ENCODE measurements at places on chromosomes 4 and X.

DNA sequence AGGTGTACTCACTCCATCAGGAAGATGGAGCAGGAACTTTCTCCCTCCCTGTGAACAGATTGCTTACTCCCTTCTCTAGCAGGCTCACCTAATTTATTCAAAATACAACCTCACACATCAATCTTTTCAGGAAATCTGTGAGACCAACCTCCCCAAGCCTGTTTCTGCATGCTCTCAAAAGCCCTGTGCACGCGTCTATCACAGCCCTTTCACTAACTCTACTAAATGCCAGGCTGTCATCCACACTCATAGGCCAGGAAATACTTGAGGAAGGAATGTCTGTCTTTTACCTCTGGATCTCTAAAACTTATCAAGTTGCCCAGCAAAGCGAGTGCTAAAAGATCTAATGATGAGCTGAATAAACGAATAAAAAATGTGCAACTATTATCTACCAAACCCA is 11.2 kb downstream of the CAMK2D start:
- no peak for DNase-seq

- no peak for DNase-seq
Observed at GRCh38 chr4:94290245-94290644, 52.4 kb downstream of the HPGDS start.

GRCh38 chrX:16979226-16979625 is 32.8 kb downstream of the REPS2 start:
- DNase-seq, result no peak

GRCh38 chr4:132065940-132066495 is 1083.1 kb upstream of the PCDH10 start:
- DNase-seq, result no peak

DNA sequence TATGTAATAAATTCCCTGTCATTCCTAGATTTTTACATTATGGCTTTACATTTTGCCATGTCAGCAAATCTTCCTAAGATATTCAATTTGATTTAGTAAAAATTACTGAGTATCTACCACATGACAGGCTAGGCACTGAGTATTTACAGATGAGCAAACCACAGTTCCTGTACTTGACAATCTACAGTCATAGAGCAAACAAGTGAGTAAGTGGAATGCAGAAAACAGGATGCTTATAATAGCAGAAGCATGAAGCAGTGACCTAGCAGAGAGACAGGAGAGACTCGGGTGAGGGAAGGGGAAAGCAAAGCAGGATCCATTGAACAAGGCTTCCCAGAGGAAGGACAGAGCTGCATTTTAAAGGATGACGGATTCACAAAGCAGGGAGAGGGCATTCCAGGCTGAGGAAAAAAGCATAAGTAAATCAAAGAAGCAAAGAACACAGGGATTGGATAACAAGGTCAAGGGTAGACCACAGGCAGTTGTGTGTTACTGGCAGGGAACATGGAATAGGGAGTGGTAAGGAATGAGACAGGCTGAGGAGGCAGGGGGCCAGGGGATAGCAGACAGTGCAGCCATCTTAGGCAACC is 124.7 kb upstream of the C1QTNF7 start:
- no peak for DNase-seq

DNA sequence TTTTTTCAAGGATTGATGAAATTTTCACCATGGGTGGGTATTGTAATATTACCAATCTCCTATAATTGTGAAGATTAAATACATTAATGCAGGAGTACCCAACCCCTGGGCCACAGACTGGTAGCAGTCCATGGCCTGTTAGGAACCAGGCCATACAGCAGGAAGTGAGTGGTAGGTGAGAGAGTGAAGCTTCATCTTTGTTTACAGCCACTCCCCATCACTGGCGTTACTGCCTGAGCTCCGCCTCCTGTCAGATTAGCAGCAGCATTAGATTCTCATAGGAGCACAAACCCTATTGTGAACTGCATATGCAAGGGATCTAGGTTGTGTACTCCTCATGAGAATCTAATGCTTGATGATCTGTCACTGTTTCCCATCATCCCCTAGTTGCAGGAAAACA is 15.1 kb downstream of the RAPGEF2 start:
- DNase-seq, result no peak

- DNase-seq, result peak; percentile 3
Observed at GRCh38 chr4:73341454-73341853, 62.6 kb upstream of the ALB start.

DNA sequence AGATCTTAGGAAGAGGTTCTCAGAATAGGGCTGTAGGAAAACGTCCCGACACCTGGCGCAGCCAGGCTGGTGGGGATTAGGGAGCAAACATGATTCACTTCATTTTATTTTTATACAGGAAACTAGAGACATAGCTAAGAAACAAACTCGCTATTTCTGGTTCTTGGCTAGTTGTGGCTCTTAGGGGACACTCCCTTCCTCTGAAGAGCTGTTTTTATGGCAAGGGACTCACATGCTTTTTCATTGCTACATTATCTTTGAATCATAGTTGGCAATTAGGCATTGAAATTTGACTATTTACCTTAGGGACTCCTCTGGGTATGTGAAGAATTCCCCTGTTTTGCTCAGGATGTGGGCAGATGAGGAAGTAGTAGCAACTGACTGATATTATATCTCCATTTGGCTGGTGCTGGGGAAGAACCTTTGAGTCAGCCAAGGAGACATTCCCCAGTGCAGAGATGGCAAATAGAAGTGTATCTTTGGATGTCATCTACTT is 174.5 kb downstream of the SMIM20 start:
- DNase-seq, result no peak

- no peak for DNase-seq
Observed at GRCh38 chr4:38343608-38344007, 320.4 kb upstream of the KLF3 start.

GRCh38 chr4:140084385-140084784 is 69.6 kb downstream of the MAML3 start:
- DNase-seq, result no peak

DNA sequence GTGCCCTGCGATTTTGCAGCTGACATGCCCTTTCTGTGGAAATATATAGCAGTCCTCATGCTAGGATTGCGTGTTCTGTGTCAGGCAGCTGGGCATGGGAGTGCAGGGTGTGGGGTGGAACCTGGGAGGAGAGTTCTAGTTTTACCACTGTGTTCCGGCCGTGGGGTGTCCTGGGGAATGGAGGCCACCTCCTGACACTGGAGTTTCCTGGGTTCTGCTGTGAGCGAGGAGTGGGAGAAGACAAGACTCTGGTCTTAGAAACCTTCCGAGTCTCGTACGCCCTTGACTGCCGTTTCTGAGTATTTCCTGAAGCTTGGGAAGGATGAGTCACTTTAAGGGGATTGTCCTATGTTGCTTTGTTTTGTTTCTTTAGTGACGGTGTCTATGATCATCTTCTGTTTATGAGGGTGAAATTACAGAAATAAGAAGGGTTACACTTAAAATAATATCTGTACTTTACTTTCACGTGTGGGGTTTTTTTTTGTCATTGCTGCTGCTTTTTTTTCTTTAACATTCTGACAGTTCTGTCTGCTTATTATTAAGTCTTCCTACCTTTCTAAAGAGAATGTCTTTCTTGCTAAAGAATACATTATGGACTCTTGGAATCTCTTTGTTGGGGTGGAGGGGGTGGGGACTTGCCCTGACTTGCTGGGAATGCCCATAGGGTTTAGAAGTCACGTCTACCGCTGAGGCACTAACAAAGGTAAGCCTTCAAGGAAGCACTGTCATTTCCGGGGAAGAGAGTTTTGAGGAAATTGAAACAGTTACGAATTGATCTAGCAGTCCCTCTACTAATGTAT is 19.1 kb downstream of the CD99 start:
- no peak for DNase-seq

- DNase-seq, result no peak
Observed at GRCh38 chr4:79980448-79980847, 92.6 kb downstream of the ANTXR2 start.

DNA sequence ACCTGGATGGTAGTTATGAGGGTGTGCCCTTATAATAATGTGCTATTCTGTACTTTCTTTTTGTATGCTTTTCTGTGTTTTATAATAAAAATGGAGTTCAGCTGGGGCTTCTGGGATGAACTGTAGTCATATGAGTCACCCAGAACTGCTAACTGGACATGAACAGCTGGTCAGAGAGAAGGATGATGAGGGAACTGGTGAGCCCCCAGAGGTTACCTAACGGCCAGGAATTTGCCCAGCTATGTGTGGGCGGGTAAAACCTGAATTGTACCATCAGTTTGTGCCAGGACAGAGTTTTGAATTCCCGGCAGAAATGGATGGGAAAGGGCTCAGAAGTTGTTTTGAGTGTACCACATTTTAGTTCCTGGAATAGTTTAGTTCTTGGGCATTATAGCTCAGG is 138.0 kb upstream of the USP9X start:
- no peak for DNase-seq

DNA sequence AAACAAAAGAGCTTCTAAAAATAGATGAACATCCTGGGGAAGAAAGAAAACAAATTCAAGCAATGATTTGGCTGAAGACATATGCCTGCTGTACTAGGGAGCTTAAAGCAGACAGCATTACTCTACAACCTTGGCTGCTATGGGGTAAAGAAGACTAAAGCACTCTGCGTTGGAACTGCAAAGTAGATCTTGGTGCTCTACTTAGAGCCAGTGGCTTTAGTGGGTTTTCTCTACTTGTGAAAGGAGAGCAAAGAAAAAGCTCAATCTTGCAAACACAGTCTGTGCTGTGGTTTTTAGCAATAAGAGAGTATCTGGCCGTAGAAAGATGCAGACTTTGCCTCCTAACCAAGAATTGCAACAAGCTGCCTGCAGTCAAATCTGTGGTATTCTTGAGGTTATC is 334.7 kb upstream of the NDST3 start:
- DNase-seq, result no peak

- DNase-seq, result no peak
Observed at GRCh38 chr4:159765382-159765781, 662.5 kb downstream of the RAPGEF2 start.

GRCh38 chr4:32988165-32988811 is 2268.1 kb downstream of the PCDH7 start:
- DNase-seq, result no peak
